ENCODE measurements at places on chromosomes 7 and 10. TPM values are rescaled to one million over a fixed set of nuclear protein-coding genes. Genes with fewer than 3 reads are reported as not detected.

Gene ZNF804B
- not detected for polyA plus RNA-seq

Gene TECPR1
- 14.7 TPM for polyA plus RNA-seq

Gene HOXA2
- 1.3 TPM for polyA plus RNA-seq

Gene C7orf33
- 0.38 TPM for polyA plus RNA-seq

Gene CRHR2
- polyA plus RNA-seq, result 0.80 TPM

Gene LRRC61
- polyA plus RNA-seq, result 5.9 TPM

Gene LARP4B
- polyA plus RNA-seq, result 40.9 TPM

Gene FAM25C
- not detected for polyA plus RNA-seq

Gene SPDYE2B
- 1.1 TPM for polyA plus RNA-seq

Gene TASOR2
- polyA plus RNA-seq, result 30.6 TPM

Gene CFAP70
- polyA plus RNA-seq, result 1.6 TPM

Gene GNAT3
- 0.13 TPM for polyA plus RNA-seq

Gene NRAP
- 8.7 TPM for polyA plus RNA-seq

Gene IFIT3
- 12.6 TPM for polyA plus RNA-seq

Gene PROSER2
- polyA plus RNA-seq, result 5.1 TPM

Gene CRPPA
- polyA plus RNA-seq, result 3.8 TPM

Gene HOGA1
- polyA plus RNA-seq, result 0.53 TPM

Gene GNAI1
- 31.8 TPM for polyA plus RNA-seq

Gene LRRC17
- polyA plus RNA-seq, result 27.3 TPM

Gene MSMB
- polyA plus RNA-seq, result not detected

Gene EFCAB10
- 0.58 TPM for polyA plus RNA-seq

Gene SYT15B
- 1.7 TPM for polyA plus RNA-seq

Gene SGCE
- polyA plus RNA-seq, result 136 TPM

Gene MINDY4
- 5.0 TPM for polyA plus RNA-seq

Gene PRXL2A
- 67.1 TPM for polyA plus RNA-seq

Gene EGR2
- 1.6 TPM for polyA plus RNA-seq

Gene SLC16A9
- 3.6 TPM for polyA plus RNA-seq

Gene PON1
- 0.28 TPM for polyA plus RNA-seq

Gene ASB15
- polyA plus RNA-seq, result 4.4 TPM

Gene AKR1D1
- 0.30 TPM for polyA plus RNA-seq

Gene NPFFR1
- 0.05 TPM for polyA plus RNA-seq

Gene SPDYE16
- polyA plus RNA-seq, result 3.9 TPM

Gene PPP1R17
- not detected for polyA plus RNA-seq

Gene SDK1
- polyA plus RNA-seq, result 6.4 TPM

Gene GNG11
- polyA plus RNA-seq, result 31.5 TPM

Gene CFAP43
- 0.20 TPM for polyA plus RNA-seq

Gene HSPA12A
- 7.4 TPM for polyA plus RNA-seq

Gene TMEM140
- 10.4 TPM for polyA plus RNA-seq

Gene SLC26A5
- polyA plus RNA-seq, result not detected

Gene LIPK
- polyA plus RNA-seq, result not detected

Gene FLNC
- 391 TPM for polyA plus RNA-seq

Gene INMT
- 11.6 TPM for polyA plus RNA-seq

Gene ZPBP
- polyA plus RNA-seq, result not detected

Gene ANXA7
- 55.9 TPM for polyA plus RNA-seq

Gene KNDC1
- polyA plus RNA-seq, result 1.8 TPM

Gene FAM180A
- 0.38 TPM for polyA plus RNA-seq

Gene PRPS1L1
- polyA plus RNA-seq, result not detected

Gene GPR37
- 38.9 TPM for polyA plus RNA-seq

Gene OR2A42
- 0.59 TPM for polyA plus RNA-seq

Gene NFE2L3
- polyA plus RNA-seq, result 4.7 TPM

Gene SVIL
- 174 TPM for polyA plus RNA-seq

Gene WAC
- polyA plus RNA-seq, result 73.7 TPM

Gene FXYD4
- polyA plus RNA-seq, result 0.69 TPM

Gene BICC1
- 15.9 TPM for polyA plus RNA-seq

Gene AQP1
- 86.7 TPM for polyA plus RNA-seq

Gene TRIM73
- polyA plus RNA-seq, result 3.4 TPM

Gene CDC14C
- polyA plus RNA-seq, result not detected

Gene FGFBP3
- polyA plus RNA-seq, result 1.7 TPM

Gene HMX2
- not detected for polyA plus RNA-seq

All from muscle of leg (tissue), 16 donors.